Keratinocyte (primary cell): ENCODE measurements at places on chromosomes 13 and 19. TPM values are rescaled to one million over a fixed set of nuclear protein-coding genes. Genes with fewer than 3 reads are reported as not detected.

The SIGLEC12 gene
- not detected in 3 replicates for polyA plus RNA-seq

The C1QTNF9 gene
- polyA plus RNA-seq, result not detected in 3 replicates

- no peak for DNase-seq
- H3K4me3 ChIP-seq, result no peak overlapping the region
- no peaks in the 10 kb centered on the region for H3K4me1 ChIP-seq
- no peak overlapping the region for H3K27ac ChIP-seq
Observed at GRCh38 chr13:64293923-64294322, 2878.3 kb upstream of the PCDH20 start.

GRCh38 chr19:56252699-56253422 lies 19.7 kb upstream of the EDDM13 start:
- H3K36me3 ChIP-seq, result no peaks in the 10 kb centered on the region
- no peaks in the 10 kb centered on the region for H3K4me1 ChIP-seq
- H3K27me3 ChIP-seq, result no peaks in the 10 kb centered on the region

DNA sequence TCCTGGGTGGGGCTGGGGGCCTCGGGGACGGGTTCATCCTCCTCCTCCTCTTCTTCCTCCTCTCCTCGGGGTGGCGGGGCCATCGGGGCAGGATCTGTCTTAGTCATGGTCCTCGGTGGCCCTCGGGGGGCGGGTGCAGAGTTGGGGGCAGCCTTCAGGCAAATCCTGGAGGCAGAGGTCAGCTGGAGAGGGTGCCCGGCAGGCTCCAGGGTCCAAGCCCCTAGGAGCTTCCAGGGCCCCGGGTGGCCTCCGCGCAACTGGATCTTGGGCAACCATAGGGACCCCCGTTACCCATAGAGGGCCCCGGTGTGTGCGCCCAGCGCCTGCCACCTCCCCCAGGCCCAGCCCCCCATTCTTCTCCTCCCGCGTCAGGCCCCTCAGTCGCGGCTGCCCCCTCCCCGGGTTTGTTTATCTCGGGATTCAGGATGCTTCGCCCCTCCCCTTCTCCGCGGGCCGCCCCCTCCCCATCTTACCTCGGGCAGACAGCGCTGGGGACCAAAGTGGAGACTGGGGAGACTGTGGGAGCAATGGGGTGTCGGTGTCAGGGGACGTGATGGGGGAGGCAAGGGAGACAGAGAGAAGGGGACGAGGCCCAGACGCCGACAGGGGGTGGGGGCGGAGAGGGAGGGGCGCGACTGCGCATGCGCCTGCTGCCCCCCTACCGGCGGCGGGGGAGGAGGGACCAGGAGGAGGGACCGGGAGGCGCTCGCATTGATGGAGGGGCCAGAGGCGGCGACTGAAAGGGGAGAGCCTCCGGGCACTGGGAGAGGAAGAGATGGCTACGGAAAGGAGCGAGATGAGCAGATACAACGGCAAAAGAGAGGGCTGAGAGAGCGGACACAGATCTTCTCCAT lies at the start of gene CLIP3:
Gene CLIP3 (minus strand): TSS at position 623 of the 854 bp plus-strand sequence. CDS start 516 bp downstream, at position 107.
- no peaks in the 10 kb centered on the region for H3K36me3 ChIP-seq
- no peak within 1 kb of the TSS for H3K27ac ChIP-seq
- H3K4me1 ChIP-seq, result no peaks in the 10 kb centered on the region

GRCh38 chr13:19178901-19179593 lies 2.6 kb downstream of the TUBA3C start:
- no peak for DNase-seq
- H3K36me3 ChIP-seq, result no peaks in the 10 kb centered on the region
- H3K27me3 ChIP-seq, result no peaks in the 10 kb centered on the region

- DNase-seq, result no peak
- no peaks in the 10 kb centered on the region for H3K27me3 ChIP-seq
- peaks cover 29% of the 10 kb centered on the region for H3K4me1 ChIP-seq
- H3K36me3 ChIP-seq, result peaks cover 12% of the 10 kb centered on the region
- no peak overlapping the region for H3K4me3 ChIP-seq
Observed at GRCh38 chr19:47742634-47743033, 2.7 kb upstream of the NOP53 start.

The ADAMTSL5 gene
- polyA plus RNA-seq, result 4.2 to 8.5 TPM (median 5.7 TPM) in 3 replicates

The WDR87 gene
- polyA plus RNA-seq, result not detected in 3 replicates

- H3K4me1 ChIP-seq, result peaks cover 37% of the 10 kb centered on the region
- H3K4me3 ChIP-seq, result no peak overlapping the region
- H3K27ac ChIP-seq, result no peak overlapping the region
- H3K36me3 ChIP-seq, result peaks cover 1% of the 10 kb centered on the region
- no peaks in the 10 kb centered on the region for H3K27me3 ChIP-seq
Observed at GRCh38 chr13:99030326-99030725, 52.5 kb upstream of the DOCK9 start.

GRCh38 chr13:112443191-112443994 lies 67.2 kb downstream of the SPACA7 start:
- no peaks in the 10 kb centered on the region for H3K4me1 ChIP-seq
- no peaks in the 10 kb centered on the region for H3K36me3 ChIP-seq
- H3K4me3 ChIP-seq, result no peak overlapping the region
- peaks cover 18% of the 10 kb centered on the region for H3K27me3 ChIP-seq
- no peak overlapping the region for H3K27ac ChIP-seq
- no peak for DNase-seq

The CCDC70 gene
- not detected in 3 replicates for polyA plus RNA-seq
